ENCODE measurements at places on chromosomes 2 and 18. TPM values are rescaled to one million over a fixed set of nuclear protein-coding genes. Genes with fewer than 3 reads are reported as not detected.

DNA sequence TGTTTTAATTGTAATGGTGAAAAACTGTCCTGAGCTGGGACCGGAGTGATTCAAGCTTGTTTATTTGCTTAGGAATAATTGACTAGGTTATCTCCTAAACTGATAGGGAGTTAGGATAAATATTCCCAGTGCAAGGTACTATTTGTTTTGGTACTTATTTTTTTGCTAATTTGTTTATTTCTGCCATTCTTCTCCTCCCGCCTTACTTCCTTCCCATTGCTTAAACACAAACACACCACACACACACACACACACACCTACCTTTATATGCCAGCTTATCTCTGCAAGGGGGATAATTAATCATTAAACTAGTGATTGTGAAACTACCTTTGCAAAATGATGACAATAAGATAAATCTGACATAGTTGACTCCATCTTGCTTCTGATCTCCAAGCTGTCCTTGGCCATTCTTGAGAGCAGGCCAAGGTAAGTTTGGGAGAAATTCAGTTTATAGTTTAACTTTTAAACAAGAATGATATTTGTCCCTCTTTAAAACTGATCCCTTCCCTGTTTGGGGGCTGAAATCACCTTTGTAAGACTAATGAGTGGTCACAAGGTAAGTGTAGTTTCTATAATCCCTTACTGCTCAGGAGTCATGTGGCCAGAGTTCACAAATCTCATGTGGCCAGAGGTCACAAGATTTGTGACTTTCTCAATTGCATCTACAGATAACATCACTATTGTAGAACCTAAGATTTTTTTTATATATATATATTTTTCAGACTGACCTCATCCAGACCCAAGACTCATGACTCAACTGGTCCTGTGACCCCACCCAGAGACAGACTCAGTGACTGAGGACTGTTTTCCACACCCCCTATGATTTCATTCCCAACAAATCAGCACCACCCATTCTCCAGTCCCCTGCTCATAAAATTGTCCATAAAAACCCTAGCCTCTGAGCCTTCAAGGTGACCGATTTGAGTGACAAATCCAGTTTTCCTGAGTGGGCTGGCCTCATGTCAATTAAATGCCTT, 83.1 kb upstream of the LRRTM4 start:
- H3K27ac ChIP-seq: no peak overlapping the region
- no peaks in the 10 kb centered on the region for H3K27me3 ChIP-seq

DNA sequence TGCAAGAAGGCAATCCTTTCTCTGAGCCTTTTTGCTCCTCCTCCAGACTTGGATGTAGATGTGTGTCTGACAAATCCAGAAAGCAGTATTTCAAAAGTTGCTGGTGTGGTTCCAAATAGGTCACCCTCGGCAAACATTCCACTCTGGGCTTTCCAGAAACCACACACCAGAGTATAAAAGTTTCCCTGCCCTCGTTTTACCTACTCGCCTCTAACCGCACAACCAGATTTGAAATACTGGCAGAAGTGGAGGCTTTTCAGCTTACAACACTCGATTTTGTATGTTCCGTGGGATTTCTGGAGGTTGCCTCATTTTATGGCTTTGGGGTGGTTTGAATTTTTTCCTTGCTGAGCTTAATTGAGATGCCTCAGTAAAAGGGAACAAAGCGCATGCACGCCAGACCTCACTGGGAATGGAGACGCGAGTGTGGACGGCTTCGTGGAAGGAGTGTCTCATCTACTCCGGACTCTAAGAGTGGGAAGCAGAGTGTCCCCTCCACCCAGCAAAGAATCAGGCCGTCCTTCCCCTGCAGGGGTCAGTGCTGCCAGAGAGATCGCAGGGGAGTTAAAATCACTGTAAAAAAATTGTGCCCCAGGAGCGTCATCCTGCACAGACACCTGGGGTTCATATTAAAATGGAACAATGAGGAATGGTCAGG, 44.0 kb upstream of the RPL31 start:
- DNase-seq: peak; percentile 53
- H3K4me3 ChIP-seq: no peak overlapping the region
- peaks cover 15% of the 10 kb centered on the region for H3K4me1 ChIP-seq
- H3K36me3 ChIP-seq: no peaks in the 10 kb centered on the region
- no peak overlapping the region for H3K27ac ChIP-seq
- no peaks in the 10 kb centered on the region for H3K27me3 ChIP-seq

- H3K27ac ChIP-seq: no peak overlapping the region
- H3K36me3 ChIP-seq: no peaks in the 10 kb centered on the region
- H3K4me3 ChIP-seq: no peak overlapping the region
- H3K4me1 ChIP-seq: no peaks in the 10 kb centered on the region
- no peaks in the 10 kb centered on the region for H3K27me3 ChIP-seq
These were observed 147.3 kb downstream of the RDH14 start for GRCh38 chr2:18412980-18413675.

DNA sequence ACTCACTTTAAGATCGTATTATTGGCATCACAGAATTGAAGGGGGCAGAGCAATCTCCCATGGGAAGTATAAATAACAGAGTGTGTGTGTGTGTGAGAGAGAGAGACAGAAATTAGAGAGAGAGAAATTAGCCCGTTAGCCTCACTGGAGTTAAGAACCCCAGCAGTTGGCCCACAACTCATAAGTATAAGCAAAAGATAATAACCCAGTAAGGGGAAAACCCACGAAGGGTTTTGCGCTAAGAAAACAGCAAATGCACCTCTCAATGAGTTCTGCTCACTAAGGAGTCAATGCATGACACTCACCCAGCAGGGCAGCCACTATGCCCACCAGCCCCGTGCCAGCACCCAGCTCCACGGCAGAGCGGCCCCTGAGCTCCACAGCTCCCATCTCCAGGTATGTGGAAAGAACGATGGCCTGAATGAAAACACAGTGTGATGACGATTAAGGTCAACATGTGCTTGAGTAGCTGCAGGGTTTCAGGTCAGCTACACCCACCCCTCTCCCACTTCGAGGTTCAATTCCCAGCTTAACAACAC, 3.6 kb downstream of the METTL21A start:
- DNase-seq: peak; percentile 55
- H3K27ac ChIP-seq: no peak overlapping the region
- no peaks in the 10 kb centered on the region for H3K36me3 ChIP-seq
- H3K4me1 ChIP-seq: peaks cover 17% of the 10 kb centered on the region
- no peak overlapping the region for H3K4me3 ChIP-seq

GRCh38 chr2:75640621-75641121, 5.9 kb upstream of the MRPL19 start:
- H3K27ac ChIP-seq: peak overlapping the region; percentile 5
- peak; percentile 67 for DNase-seq
- no peak overlapping the region for H3K4me3 ChIP-seq
- no peaks in the 10 kb centered on the region for H3K4me1 ChIP-seq
- no peaks in the 10 kb centered on the region for H3K27me3 ChIP-seq
- no peaks in the 10 kb centered on the region for H3K36me3 ChIP-seq

DNA sequence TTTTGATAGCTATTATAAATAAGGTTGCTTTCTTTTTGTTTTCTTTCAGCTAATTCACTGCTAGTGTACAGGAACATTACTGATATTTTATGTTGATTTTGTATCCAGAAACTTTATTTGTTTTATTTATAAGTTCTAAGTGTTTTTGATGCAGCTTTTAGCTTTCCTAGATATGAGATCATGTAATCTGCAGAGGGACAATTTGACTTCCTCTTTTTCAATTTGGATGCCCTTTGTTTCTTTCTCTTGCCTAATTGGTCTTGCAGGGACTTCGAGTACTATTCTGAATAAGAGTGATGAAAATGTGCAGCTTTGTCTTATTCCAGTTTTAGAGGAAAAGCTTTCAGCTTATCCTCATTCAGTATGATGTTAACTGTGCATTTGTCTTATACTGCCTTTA, 643.4 kb upstream of the CDH2 start:
- no peaks in the 10 kb centered on the region for H3K36me3 ChIP-seq
- H3K27ac ChIP-seq: no peak overlapping the region
- no peak overlapping the region for H3K4me3 ChIP-seq
- DNase-seq: no peak
- H3K27me3 ChIP-seq: no peaks in the 10 kb centered on the region

DNA sequence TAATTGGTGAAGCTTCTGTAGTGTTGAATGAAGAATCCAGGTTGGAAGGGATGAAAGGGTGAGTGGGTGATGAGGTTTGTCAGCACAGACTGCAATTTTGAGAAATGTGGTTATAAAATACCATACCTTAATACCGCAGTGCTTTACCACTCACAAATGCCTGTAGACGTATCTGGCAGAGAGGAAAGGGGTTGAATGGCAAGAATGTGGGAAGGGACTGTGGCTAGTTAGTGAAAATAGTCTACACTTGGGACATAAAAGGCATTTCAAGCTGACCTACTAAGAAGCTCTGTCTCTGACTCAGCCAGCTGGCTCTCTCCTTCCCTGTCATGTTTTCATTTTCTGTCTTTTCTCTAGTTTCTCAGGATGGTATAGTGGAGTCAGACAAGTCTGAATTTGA, 25.1 kb downstream of the CDK15 start:
- no peak overlapping the region for H3K27ac ChIP-seq
- DNase-seq: no peak
- H3K36me3 ChIP-seq: no peaks in the 10 kb centered on the region
- no peaks in the 10 kb centered on the region for H3K4me1 ChIP-seq

DNA sequence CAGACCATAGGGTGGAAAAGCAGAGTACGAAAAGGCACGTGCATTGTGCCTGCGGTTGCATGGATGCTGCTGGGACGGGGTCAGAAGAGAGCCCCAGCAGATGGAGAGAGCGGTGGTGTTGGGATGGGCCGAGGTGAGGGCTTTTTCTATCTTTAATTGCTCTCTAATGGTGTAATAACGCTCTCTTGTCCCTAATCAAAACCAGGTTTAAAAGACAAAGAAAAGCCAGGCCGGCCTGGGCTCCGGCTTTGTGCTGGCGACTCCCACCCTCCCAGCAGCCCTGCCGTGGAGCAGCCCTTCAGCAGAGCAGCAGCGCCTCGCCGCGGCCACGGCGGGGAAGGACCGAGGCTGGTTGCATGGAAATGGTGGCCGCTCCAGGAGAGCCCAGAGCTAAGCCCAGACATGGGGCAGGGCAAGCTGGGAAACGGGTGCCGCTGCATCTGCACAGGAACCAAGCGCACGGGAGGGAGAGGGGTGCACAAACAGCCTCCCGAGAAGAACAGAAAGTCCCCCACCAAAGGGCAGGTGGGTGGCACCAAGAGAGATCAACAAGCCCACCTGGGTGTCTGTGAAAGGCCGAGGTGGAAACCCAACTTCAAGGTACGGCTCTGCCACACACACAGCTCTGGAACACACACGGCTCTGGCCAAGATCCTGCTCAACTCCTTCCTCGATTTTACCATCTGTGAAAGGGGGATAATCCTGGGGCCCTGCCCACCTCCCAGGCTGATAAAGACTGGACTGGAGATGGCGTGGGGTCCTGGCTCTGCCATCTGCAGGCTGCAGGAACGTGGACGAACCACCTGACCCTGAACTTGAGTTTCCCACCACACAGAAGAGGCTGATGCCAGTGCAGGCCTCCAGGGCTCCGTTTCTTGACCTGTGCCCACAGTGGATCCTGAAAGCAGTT, 15.0 kb downstream of the HS1BP3 start:
- peak overlapping the region; percentile 22 for H3K27ac ChIP-seq
- H3K36me3 ChIP-seq: peaks cover 45% of the 10 kb centered on the region
- peak; percentile 86 for DNase-seq
- H3K27me3 ChIP-seq: no peaks in the 10 kb centered on the region

GRCh38 chr18:58975781-58976180, 111.1 kb downstream of the ZNF532 start:
- peak overlapping the region; percentile 52 for H3K27ac ChIP-seq
- no peaks in the 10 kb centered on the region for H3K27me3 ChIP-seq
- no peak for DNase-seq

MC5R gene
- total RNA-seq: not detected

ZFP36L2 gene
- 180 TPM for total RNA-seq

ACTG2 gene
- 12.6 TPM for total RNA-seq

ADGRF3 gene
- total RNA-seq: 0.30 TPM

CPO gene
- not detected for total RNA-seq

DSG2 gene
- total RNA-seq: 36.3 TPM
